ENCODE measurements at places on chromosomes 13 and 19.

DNA sequence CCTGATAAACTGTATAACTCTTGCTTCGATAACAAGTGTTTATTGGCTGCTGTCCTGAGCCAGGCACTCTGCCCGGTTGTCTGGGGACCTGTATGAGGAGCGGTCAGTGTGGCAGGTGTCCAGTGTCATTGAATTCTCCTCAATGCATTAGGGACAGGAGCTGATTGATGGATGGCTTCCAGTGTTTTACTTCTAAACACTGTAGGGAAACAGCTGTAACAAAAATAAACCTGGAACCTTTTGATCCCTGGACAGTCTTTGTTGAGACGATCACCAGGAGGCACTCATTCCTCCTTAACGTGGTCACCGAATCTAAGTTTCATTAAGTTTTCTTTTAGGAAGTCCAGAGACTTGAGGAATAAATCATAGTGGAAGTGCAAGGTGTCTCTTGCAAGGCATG lies 17.9 kb downstream of the UBAC2 start:
- DNase-seq: no peak

- DNase-seq: no peak
Observed at GRCh38 chr19:8259142-8259921, 48.8 kb downstream of the CD320 start.

GRCh38 chr13:108525827-108526226 lies 103.6 kb upstream of the MYO16 start:
- no peak for DNase-seq

DNA sequence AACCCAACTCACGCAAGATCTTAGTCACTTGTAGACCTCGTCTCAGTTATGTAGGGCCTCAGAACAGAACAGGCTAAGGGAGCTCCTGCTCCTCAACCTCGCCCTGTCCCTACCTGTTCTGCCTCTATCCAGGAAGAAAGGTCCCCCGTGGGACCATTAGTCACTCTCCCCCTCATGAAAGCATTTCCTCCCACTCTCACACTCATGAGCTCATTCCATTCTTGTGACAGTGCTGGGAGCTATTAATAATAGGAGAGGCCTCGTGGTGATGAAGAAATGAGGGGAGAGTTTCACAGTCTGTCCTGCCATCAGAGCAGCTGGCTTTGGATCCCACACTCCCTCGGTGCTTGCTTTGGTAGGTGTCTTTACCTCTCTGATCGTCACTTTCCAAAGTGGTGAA lies 10.2 kb downstream of the PPP2R1A start:
- no peak for DNase-seq

DNA sequence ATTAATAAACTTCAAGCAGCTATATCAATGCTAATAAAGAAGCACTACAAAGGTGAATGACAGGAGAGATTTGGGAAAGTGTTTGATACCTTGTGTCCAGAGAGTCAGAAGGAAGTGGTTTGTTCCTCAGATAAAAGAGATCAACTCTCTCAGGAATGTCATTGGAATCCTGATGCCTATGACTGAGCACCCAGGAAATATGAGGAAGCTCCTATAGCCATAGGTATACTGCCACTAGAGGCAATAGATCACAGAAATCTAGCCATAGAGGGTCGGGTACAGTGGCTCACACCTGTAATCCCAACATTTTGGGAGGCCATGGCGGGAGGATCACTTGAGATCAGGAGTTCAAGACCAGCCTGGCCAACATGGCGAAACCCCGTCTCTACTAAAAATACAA lies 612.6 kb downstream of the DACH1 start:
- no peak for DNase-seq

- DNase-seq: no peak
Observed at GRCh38 chr19:18262917-18263316, 11.3 kb downstream of the IQCN start.
